AG10803 (cell line): ENCODE measurements at places on chromosomes 1 and 21.

DNA sequence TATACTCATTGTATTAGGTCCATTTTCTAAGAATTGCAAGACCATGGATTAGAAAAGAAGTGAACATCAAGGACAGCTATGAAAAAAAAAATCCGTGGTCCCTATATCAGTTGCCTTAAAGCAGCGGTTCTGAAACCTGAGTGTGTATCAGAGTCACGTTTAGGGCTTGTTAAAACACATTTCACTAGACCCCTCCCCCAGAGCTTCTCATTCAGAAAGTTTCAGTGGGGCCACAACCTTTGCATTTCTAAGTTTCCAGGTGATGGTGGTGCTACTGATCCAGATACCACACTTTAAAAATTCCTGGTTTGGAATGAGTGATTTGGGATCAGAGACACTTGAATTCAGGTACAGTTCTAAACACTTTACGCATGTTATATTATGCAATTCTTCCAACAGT lies 96.1 kb upstream of the PRMT6 start:
- DNase-seq = no peak

- no peak for DNase-seq
Observed at GRCh38 chr21:15893902-15894301, 164.1 kb downstream of the USP25 start.

- DNase-seq = peak; percentile 43
Observed at GRCh38 chr1:155472491-155473083, 90.0 kb downstream of the ASH1L start.

DNA sequence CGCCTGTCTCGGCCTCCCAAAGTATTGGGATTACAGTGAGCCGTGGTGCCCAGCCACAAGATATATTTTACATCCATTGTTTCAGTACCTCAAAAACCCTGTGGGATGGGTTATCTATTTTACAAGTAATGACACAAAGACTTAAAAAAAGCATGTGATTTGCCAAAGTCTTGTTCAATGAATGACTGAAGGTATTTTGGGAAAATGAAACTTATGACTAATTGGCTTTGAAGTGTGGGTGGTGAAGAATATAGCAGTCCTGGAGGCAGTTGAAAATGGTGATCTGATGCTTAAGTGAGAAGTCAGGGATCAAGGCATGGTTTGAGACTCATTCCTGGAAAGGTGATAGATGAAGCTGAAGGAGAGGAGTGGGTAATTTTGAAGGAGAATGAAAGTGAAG lies 3.0 kb downstream of the SWT1 start:
- DNase-seq = no peak

DNA sequence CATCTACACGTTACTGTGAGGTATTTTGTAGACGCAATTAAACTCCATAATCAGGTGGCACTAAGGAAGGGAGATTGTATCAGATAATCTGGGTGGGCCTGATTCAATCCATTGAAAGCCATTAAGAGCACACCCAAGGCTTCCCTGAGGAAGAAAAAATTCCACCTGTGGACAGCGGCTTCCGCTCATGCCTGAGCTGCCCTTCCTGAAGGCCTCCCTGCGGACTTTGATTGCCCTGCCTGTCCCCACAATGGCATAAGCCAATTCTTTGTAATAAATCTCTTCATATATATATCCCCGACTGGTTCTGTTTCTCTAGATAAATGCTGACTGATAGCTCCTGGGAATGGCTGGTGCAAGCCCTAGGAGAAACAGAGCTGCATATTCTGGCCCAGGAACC lies 138.3 kb downstream of the TGFBR3 start:
- no peak for DNase-seq

DNA sequence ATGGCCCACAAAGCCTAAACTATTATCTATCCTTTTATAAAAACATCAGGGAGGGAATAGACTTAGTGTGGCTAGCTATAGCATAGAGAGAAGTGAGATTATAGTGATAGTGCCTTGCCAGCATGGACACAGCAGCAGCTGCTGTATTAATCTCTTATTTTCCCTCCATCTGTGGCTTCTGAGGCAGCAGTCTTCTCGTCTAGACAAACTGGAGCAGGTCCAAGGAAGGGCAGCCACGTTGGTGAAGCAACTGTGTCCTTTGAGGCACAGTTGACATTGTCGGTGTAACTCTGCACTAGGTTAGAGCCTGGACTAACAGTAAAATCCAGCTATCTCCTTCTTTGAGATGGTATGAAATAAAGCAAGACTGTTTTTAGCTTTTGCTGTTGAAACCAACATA lies 131.3 kb downstream of the CACHD1 start:
- DNase-seq = no peak

GRCh38 chr1:117930484-117930883 lies 945 bp downstream of the WDR3 start:
- DNase-seq = no peak

- no peak for DNase-seq
Observed at GRCh38 chr1:167856711-167857418, 57.1 kb downstream of the ADCY10 start.

GRCh38 chr1:39370602-39371001 lies 120.8 kb upstream of the BMP8A start:
- peak; percentile 58 for DNase-seq

- DNase-seq = no peak
Observed at GRCh38 chr1:206717674-206717989, 32.9 kb downstream of the MAPKAPK2 start.

GRCh38 chr1:79059341-79059740 lies 52.8 kb upstream of the ADGRL4 start:
- DNase-seq = peak; percentile 22

GRCh38 chr1:201298396-201299381 lies 15.4 kb downstream of the PKP1 start:
- no peak for DNase-seq

GRCh38 chr1:1529321-1529720 lies 11.1 kb downstream of the TMEM240 start:
- no peak for DNase-seq

GRCh38 chr1:159646687-159647086 lies 59.1 kb downstream of the APCS start:
- no peak for DNase-seq

GRCh38 chr1:232472485-232473041 lies 157.4 kb downstream of the SIPA1L2 start:
- DNase-seq = peak; percentile 65

DNA sequence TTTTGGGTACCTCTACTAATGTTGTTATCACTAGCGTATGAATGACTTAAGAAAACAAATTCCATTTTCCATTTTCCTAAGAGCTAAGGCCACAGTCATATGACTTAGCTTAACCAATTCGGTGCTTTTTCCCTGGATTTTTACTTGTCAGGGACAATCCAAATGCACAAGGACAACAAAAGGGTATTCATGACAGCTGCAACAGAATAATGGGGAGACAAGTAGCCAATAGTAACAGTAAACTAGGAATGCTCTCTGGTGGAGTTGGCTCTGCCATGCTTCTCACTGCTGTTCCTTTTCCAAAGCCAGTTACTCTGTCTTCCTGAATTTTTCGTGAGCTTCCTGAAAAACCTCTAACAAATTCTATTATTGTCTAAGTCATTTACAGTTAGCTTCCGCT lies 52.9 kb downstream of the LRRIQ3 start:
- DNase-seq = no peak

- peak; percentile 18 for DNase-seq
Observed at GRCh38 chr1:21508580-21509350, 458 bp upstream of the ALPL start.

DNA sequence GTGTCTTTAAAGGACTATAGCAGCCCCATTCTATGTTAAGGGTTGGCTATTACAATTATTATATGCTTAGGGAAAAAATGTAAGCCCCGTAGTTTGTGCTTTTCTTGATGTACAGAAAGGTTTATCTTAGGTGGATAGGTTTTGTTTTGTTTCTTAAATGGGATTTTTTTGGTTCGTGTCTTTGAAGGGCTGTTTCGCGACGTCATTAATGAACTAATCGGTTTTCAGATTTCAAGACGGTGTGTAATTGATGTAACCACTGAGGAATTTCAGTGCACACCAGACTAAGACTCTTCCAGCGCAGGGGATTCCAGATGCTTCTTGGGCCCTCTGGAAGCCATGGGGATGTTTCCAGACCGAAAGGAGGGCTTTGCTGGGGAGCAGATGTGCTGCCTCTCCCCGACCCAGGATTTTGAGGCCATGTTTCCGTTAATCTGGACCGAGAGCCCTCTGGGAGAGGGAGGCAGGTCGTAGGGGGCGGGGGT lies 4.8 kb upstream of the SIM2 start:
- DNase-seq = no peak

DNA sequence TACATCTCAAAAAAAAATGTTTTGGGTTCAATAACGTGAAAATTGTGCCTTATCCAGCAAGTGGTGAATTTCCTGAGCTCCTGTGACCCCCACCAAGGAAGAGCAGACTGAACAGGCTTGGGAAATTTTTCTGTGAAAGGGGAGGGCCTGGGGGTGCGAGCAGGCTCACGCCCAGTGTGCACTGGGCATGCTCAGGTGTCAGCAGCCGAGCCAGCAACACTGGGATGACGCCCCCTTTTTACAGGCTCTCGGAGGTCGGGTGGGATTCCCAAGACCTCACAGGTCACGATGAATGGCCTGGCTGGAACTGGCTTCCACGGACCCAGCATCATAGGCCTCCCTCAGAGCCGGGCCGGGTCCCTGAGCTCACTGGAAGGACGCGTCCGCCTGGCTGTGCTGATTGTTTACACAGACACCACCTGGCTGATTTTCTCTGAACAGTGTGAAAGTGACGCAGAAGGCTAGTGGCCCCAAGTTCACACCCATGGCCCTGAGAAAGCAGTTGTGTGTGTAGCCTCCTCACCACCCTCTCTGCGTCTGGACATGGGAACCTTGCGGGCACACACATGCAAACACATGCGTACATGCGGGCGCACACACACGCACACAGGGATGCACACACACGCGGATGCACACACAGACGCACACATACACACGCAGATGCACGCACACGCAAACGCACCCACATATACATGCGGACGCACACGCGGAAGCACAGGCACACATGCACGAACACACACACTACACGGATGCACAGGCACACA lies 9.2 kb downstream of the CSTB start:
- no peak for DNase-seq

GRCh38 chr1:85307987-85308832 lies 31.8 kb upstream of the BCL10 start:
- peak; percentile 83 for DNase-seq

GRCh38 chr1:232218955-232219865 lies 410.7 kb downstream of the SIPA1L2 start:
- no peak for DNase-seq

DNA sequence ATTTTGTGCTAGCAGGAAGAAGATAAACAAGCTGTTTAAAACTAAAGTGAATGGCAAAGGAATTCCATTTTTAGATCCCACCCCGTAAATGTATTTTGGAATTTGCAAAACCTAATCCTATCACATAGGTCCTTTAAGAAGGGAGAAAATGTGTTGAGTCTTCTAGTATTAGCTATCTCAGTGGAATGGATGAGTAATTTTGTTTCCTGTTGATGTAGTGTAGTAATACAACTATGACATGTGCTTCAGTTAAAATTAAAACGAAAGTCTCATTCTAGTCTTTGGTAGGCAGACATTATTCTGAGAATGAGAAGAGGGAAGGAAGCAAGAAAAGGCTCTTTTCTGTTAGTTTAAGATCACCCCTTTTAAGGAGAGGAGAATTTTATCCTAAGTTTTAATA lies 265.9 kb upstream of the C1orf105 start:
- DNase-seq = peak; percentile 81

DNA sequence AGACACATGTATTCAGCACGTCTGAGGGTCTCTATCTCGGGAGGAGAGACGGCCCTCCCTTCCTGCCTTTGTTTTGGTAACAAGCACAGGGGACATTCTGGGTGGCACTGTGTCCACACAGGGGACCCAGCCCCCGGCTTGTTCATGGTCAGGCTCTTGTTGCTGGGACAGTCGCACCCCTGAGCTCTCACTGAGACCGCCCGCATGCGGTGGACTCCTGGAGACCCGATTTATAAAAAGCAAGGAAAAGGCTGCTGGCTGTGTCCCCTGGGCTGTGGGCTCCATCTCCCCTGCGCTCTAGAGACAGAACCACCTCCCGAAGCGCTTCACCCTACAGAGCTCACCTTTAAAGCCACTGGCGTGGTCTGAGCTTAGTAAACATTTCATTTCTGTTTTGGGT lies 103.4 kb downstream of the WDR4 start:
- no peak for DNase-seq

GRCh38 chr21:17758683-17759082 lies 60.5 kb downstream of the C21orf91 start:
- DNase-seq = no peak

- no peak for DNase-seq
Observed at GRCh38 chr1:54995835-54996234, 2.9 kb upstream of the BSND start.

GRCh38 chr1:213366141-213366831 lies 315.2 kb downstream of the RPS6KC1 start:
- DNase-seq = no peak

DNA sequence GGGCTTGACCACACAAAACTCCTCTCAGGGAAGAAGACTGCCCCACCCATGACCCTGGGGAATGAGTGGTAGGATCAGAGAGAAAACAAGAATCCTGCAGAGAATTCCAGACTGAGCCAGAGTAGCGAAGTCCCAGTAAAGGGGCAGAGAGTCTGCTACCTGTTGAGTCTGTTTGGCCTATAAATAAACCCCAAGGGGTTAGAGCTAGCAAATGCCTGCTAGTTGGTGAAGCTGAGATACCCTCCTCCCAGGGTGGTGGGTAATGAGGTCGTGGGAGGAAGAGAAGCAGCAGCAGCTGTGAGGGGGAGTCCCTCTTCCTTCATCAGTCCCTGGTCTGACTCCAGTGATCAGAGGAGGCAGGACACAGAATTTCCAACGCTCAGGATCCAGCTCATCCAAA lies 2.5 kb downstream of the TRAF3IP3 start:
- no peak for DNase-seq
